ENCODE measurements at places on chromosomes 2 and 18. TPM values are rescaled to one million over a fixed set of nuclear protein-coding genes. Genes with fewer than 3 reads are reported as not detected.

DNA sequence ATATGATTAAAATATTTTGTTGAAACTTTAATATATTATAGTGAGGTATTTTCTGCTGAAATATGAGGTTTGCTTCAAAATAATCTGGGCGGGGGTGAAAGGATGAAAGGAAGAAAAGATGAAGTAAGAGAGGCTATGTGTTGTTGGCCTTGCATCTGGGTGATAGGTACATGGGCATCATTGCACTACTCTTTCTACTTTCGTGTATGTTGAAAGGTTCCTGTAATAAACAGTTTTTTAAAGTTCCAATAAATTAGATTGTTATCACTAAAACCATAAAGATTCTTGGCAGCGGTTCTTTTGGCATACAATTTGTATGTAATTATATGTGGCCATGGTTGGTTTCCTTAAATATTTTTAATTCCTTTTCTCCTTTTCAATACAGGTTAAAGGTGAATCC, 23.6 kb upstream of the MSH2 start:
- no peaks in the 10 kb centered on the region for H3K27me3 ChIP-seq
- no peak overlapping the region for H3K4me3 ChIP-seq
- peaks cover 47% of the 10 kb centered on the region for H3K36me3 ChIP-seq
- DNase-seq = no peak

DNA sequence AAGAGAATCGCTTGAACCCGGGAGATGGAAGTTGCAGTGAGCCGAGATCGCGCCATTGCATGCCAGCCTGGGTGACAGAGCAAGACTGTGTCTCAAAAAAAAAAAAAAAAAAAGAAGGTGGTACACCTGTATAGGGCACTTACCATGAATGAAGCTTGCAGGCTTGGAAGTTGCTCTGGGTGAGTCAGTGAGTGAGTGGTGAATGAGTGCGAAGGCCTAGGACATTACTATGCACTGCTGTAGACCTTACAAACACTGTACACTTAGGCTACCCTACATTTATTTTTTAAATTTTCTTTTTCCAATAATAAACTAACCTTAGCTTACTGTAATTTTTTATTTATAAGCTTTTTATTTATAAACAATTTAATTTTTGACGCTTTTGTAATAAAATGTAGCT, 78.4 kb upstream of the ATG16L1 start:
- no peaks in the 10 kb centered on the region for H3K4me1 ChIP-seq
- H3K36me3 ChIP-seq = no peaks in the 10 kb centered on the region
- no peaks in the 10 kb centered on the region for H3K27me3 ChIP-seq
- no peak overlapping the region for H3K27ac ChIP-seq
- DNase-seq = no peak
- no peak overlapping the region for H3K4me3 ChIP-seq

MAP2 gene
- total RNA-seq = 153 TPM

- H3K36me3 ChIP-seq = no peaks in the 10 kb centered on the region
- DNase-seq = no peak
- H3K27ac ChIP-seq = no peak overlapping the region
- H3K4me3 ChIP-seq = no peak overlapping the region
Observed at GRCh38 chr18:5309888-5310470, 14.5 kb upstream of the ZBTB14 start.

DNA sequence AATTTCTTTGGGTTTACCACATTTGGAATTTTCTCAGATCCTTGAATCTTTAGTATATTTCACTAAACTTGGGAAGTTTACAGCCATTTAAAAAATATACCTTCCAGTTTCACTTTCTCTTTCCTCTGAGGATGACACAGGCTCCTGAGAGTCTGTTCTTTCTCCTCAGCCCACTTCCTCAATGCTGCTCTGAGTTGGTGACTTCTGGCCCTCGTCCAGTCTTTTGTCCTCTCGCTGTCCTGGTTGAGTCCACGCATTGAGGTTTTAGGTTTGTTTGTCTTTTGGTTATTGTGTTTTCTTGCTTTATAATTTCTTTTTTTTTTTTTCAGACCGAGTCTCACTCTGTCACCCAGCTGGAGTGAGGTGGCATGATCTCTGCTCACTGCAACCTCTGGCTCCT, 40.7 kb upstream of the GALR1 start:
- peaks cover 40% of the 10 kb centered on the region for H3K4me1 ChIP-seq
- H3K4me3 ChIP-seq = no peak overlapping the region
- H3K27ac ChIP-seq = peak overlapping the region; percentile 75
- no peaks in the 10 kb centered on the region for H3K27me3 ChIP-seq
- peak; percentile 37 for DNase-seq

GRHL1 gene
- total RNA-seq = 7.9 TPM

- H3K4me3 ChIP-seq = no peak overlapping the region
- no peaks in the 10 kb centered on the region for H3K27me3 ChIP-seq
- no peaks in the 10 kb centered on the region for H3K36me3 ChIP-seq
- no peaks in the 10 kb centered on the region for H3K4me1 ChIP-seq
- no peak overlapping the region for H3K27ac ChIP-seq
Observed at GRCh38 chr2:177543007-177543760, 150.6 kb downstream of the AGPS start.

VIT gene
- total RNA-seq = 9.4 TPM

DNA sequence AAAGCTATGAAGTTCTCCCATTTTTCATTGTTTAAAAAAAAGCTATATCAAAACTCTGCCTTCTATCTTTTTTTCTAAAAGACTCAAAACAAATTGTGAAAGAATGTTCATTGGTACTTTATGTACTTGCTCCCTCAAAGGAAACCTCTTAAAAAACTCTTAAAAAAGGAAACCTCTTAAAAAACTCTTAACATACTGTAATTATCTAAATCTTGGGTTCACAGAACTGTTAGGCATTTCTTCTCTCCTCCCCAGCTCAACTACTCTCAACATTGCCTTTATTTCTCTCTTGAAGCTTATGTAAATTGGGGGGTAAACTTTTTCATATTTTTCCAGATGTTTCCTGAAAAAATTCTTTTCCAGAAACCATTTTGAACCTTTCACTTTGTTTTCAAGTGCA, 330.5 kb upstream of the SLC39A10 start:
- H3K27me3 ChIP-seq = no peaks in the 10 kb centered on the region
- no peaks in the 10 kb centered on the region for H3K4me1 ChIP-seq
- H3K36me3 ChIP-seq = no peaks in the 10 kb centered on the region
- H3K4me3 ChIP-seq = no peak overlapping the region
- DNase-seq = no peak

DNA sequence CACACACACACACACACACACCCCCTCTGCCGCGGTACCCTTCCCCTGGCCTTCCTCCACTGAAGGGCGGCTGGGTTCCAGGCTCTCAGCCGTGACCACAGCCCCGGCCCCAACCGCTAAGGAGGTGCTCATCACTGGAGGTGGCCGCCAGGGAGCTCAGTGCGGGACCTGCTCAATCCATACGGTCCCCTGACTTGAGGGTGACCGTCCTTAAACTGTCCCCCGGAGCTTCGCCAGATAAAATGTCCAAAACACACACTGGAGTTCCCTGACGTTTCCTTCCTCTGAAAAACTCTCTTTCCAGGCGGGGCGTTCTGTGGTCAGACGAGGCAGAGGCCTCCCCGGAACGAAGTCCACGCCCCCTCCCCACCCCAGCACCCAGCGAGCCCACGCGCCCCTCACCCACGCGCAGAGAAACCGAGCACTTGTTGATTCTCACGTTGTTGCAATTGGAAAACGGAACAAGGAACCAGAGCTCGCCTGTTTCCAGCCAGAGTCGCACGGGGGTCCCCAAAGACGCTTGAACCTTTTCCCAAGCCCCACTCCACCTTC, 1.4 kb downstream of the MBP start:
- H3K4me1 ChIP-seq = peaks cover 54% of the 10 kb centered on the region
- peak overlapping the region; percentile 99 for H3K27ac ChIP-seq
- H3K4me3 ChIP-seq = peak overlapping the region; percentile 97
- DNase-seq = peak; percentile 31

CCBE1 gene
- total RNA-seq = 0.92 TPM

DNA sequence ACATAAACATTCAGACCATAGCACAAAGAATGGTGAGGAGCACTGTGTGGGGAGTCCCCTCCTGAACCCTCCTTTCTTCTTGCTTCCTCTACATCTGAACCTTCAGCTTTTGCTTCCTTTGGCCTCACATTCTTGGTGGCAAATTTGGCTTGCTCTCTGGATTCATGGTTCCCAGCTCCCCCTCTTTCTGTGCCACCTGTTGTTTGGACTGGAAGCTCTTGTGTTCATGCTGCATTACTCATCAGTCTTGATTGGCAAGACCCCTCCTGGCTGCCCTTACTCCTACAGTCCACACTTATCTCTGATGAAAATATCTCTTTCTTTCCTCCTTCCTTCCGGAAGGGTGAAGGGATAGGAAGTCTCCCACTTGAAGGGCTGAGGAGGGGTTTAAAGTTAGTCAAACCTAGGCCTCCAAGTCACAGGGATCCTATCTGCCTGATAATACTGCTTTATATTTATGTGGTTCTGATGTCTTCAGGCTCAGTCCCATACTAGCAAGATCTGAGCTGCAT, 70.0 kb downstream of the MYO3B start:
- no peak overlapping the region for H3K27ac ChIP-seq
- no peaks in the 10 kb centered on the region for H3K27me3 ChIP-seq
- no peak for DNase-seq
- H3K36me3 ChIP-seq = no peaks in the 10 kb centered on the region

DNA sequence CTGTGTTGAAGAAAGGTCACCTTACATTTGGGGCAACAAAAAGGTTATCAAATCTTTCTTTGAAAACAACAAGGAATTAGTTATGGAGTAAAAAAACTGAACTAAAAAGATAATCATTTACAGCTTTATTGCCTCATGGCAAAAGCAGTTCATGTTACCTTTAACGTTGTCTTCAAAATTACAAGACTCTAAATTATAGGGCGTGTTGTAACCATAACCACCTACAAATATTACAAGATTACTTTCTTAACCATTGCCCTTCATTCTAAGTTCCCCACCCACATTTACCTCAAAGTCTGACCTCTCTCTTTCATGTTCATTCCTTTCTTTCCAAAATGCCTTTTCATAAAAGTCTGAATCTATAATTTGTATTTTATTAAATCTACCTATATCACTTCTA, 74.6 kb upstream of the LRATD1 start:
- H3K4me1 ChIP-seq = no peaks in the 10 kb centered on the region
- no peak for DNase-seq
- no peaks in the 10 kb centered on the region for H3K27me3 ChIP-seq
- H3K27ac ChIP-seq = no peak overlapping the region
- no peak overlapping the region for H3K4me3 ChIP-seq
- H3K36me3 ChIP-seq = no peaks in the 10 kb centered on the region

- no peak overlapping the region for H3K27ac ChIP-seq
- H3K4me3 ChIP-seq = no peak overlapping the region
Observed at GRCh38 chr2:47503481-47504070, 100.6 kb downstream of the MSH2 start.

GRCh38 chr2:70247364-70248180, 856 bp downstream of the TIA1 start:
- DNase-seq = no peak
- no peaks in the 10 kb centered on the region for H3K36me3 ChIP-seq
- no peaks in the 10 kb centered on the region for H3K27me3 ChIP-seq
- peak overlapping the region; percentile 68 for H3K4me3 ChIP-seq
- peaks cover 17% of the 10 kb centered on the region for H3K4me1 ChIP-seq

DNA sequence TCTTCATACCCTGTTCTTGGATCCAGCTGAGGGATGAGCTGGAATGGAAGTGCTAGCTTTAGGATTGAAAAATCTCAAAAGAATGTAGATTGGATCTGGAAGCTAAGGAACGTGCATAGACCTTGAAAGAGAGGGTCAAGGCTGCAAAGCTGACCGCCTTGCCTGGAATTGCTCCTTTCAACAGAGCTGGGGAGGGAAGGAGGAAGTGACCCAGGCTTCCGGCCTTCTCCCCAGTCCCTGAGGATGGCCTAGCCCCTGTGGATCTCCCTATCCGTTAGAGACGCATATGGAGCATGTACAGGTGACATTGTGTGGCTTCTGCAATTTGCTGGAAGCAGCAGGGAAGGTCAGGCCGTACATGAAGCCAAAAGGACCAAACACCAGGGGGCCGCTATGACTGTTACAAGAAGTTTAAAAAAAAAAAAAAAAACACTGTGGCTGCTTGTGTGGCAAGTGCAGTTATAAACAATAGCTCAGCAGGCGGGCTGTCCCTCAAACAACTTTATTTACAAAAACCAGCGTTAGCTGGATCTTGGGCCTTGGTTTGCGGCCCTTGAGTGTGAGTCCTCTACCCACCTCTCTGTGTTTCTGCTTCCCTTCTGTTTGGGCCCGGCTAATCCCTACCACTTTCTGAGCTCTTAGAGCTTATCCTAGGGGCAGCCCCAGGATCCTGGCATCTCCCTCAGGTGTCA, 227.6 kb downstream of the SEPTIN10 start:
- no peak overlapping the region for H3K27ac ChIP-seq
- no peak for DNase-seq
- H3K4me1 ChIP-seq = peaks cover 26% of the 10 kb centered on the region
- H3K36me3 ChIP-seq = no peaks in the 10 kb centered on the region
- no peak overlapping the region for H3K4me3 ChIP-seq

DNA sequence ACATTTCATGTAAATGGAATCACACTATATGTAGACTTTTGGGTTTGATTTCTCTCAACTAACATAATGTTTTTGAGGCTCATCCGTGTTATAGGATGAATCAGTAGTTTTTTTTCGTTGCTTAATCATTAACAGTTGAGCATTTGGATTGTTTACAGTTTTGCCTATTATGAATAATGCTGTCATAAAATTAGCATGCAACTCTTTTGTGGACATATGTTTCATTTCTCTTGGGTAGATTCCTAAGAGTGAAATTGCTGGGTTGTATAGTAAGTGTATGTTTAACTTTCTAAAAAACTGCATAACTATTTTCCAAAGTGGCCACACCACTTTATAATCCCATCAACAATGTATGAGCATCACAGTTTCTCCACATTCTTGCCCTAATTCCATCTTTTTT, 7.7 kb upstream of the RHBDD1 start:
- H3K27ac ChIP-seq = no peak overlapping the region
- H3K27me3 ChIP-seq = no peaks in the 10 kb centered on the region
- no peaks in the 10 kb centered on the region for H3K36me3 ChIP-seq
- no peak for DNase-seq

DNA sequence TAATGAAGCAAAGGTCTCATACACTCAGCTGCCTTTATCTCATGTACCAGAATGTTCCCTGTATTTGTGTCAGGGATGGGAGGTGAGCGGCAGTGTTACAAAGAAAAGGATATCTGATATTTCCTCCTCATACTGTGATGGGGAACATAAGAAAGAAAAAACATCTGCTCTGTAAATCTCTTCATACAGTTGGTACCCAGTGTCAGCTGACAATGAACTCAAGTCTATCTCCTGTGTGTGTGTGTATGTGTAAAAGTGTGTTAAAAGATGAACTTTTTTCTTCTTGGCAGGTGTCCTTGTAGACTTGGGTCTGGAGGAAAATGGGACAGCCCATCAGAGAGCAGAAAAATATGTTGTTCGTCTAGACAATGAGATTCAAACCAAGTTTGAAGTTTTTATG, 127.8 kb downstream of the ESCO1 start:
- H3K4me3 ChIP-seq = no peak overlapping the region
- no peaks in the 10 kb centered on the region for H3K4me1 ChIP-seq
- H3K27ac ChIP-seq = no peak overlapping the region
- H3K27me3 ChIP-seq = no peaks in the 10 kb centered on the region
- no peak for DNase-seq
